ENCODE measurements at places on chromosomes 6 and 20.

- DNase-seq, result no peak
Measured at GRCh38 chr6:135319819-135320218, 138.7 kb downstream of the MYB start.

DNA sequence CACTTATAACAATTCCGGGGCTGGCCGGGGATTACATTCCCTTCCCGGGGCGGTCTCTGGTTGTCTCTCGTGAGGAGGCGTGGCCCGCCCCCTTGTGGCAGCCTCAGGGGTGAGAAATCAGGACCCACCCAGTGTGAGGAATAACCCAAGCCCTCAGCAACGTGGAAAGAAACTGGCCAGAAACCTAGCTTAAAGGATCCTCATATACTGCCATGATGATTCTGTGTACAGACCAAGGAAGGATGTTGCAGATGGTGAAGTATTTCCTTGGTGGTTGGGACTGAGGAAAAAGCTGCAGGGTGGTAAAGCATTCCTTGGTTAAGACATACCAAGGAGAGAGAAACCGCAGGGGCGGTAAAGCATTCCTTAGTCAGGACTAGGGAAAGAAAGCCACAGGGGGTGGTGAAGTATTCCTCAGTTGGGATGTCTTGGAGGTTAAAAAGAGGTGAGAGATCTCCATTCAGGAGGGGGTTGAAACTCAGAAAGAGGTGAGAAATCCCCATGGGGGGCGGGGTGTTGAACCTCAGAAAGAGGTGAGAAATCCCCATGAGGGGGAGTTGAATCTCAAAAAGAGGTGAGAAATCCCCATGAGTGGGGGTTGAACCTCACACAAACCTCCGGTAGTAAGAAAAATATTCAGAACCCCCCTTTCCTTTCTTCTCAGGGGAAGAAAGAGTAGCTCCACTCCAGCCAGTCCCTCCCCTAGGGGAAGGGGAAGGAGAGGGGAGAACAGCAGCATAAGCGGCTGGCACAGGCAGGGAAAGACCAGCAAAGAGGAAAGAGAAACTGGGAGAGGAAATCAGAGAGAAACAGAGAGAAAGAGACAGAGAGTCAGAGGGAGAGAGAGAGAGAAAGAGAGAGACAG is 238.1 kb downstream of the RNGTT start:
- DNase-seq, result peak; percentile 16

DNA sequence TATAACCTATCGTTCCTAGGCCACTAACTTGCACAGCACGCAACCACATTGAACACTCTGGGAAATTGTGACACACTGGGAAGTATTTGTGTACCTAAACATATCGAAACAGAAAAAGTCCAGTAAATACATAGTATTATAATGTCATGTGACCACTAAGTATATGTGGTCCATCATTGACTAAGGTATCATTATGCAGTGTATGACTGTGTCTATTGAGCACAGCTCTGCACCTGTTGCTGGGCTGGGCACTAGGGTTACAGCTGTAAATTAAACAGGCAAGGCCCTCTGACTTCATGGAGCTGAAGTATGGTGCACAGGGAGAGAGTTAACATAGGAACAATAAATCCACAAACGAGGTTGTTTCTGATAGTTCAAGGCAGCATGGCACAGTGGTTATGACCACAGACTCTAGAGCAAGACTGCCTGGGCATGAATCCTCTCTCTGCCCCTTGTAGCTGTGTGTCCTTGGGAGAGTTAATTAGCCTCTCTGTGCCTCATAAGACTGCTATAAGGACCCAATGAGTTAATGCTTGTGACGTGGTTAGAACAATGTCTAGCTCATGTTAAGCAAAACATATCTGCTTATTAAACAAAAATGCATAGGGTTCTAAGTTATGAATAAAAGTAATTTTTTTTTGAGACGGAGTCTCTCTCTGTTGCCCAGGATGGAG is 10.6 kb downstream of the BCAS1 start:
- DNase-seq, result no peak

DNA sequence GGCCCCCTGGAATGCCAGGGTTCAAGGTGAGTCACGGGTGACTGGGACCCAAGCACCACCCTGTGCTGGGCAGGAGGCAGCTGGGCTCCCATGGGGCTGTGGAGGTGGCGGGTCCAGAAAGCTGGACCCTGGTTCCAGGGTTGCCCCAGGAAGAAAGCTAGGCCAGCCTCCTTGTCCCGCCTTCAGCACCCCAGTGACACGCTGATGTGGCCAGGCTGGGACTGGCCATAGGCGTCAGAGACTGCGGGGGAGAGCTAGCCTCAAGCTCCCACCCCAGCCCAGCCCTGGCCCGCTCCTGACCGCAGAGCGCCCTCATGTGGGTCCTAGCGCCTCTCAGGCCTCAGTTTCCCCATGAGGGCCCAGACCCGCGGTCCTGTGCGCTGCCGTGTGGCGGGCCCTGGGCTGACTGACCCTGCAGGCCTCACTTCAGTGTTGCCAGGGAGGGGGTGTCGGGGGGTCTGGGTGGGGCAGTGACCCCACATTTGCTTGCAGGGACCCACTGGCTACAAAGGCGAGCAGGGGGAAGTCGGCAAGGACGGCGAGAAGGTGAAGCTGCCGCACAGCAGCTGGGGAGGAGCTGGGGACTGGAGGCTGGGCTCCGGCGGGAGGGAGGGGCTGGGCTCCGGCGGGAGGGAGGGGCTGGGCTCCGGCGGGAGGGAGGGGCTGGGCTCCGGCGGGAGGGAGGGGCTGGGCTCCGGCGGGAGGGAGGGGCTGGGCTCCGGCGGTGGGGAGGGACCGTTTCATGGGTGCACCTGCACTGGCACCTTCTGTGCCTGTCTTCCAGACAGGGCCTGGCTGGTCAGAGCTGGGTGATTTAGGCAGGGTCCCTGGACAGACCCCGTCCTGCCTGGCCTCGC is 7.9 kb downstream of the COL9A3 start:
- peak; percentile 28 for DNase-seq

- no peak for DNase-seq
Measured at GRCh38 chr6:111030008-111031007, 48.5 kb downstream of the RPF2 start.

DNA sequence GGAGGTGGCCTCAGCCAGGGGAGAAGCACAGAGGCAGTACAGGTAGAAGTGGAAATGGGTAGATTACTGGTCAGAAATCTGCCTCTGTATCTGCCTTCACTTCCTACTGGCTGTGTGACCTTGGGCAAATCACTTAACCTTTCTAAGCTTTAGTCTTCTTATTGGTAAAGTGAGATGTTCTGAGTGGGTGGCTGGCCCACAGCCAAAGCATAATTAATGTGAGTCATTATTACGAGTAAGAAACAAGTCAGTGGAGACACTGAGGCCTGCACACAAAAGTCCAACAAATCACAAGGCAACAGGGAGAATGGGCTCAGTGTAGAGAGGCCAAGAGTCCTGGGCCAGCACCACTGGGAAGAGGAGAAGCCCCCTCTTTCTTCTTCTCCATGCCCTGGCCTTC is 39.1 kb downstream of the NRN1 start:
- DNase-seq, result no peak

DNA sequence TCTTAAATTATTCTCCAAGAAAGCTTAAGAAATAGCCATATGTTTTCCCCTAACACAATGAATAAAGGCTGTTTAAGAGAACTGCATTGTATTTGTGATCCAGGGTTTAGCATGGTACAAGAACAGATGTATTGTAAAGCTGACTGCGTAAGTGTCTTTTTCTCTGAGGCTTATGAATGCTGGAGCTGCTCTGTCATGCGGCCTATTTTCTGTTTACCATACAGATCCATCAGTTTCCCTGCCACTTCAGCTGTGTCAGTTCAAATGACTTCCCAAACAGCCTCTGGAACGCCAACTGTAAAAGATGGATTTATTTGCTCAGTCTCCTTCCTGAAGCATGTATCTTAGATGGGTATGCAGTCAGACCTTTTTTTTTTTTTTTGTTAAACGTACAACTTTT is 419.3 kb upstream of the HS3ST5 start:
- DNase-seq, result no peak

DNA sequence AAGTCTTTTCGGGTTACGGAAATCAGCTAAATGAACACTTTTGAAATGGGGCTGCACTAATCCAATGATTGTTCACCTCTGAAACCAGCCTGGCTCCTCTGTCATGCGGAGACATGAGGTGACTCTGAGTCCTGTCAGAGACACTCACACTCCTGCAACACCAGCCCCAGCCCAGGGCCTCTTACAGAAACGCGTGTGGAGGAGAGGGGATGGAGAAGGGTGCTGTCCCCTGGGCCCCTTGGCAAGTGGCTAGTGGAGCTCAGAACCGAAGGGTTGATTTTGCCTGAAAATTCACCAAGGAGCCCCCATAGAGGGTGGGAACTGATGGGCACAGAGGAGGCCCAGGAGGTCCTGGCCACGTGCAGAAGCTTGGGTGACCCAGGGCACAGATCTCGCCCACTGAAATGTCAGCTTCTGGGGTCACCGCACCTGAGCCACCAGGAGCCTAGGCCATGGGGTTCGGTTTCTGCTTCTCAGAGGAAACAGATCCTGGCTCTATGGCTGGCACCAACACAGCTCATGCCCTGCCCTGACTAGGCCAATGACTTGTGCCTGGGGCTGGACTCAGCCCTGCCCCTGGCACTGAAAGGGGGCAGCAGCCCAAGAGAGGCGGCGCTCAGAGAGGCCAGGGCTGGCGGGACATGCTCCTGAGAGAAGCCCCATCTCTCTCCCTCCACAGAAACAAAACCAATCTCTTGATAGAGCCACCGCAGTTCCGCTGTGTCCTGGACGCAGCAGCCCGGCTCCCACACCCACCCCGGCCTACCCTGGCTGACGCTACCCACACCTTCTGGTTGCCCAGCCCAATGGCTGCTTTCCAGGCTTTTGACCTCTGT is 144.7 kb downstream of the ERMARD start:
- DNase-seq, result no peak

DNA sequence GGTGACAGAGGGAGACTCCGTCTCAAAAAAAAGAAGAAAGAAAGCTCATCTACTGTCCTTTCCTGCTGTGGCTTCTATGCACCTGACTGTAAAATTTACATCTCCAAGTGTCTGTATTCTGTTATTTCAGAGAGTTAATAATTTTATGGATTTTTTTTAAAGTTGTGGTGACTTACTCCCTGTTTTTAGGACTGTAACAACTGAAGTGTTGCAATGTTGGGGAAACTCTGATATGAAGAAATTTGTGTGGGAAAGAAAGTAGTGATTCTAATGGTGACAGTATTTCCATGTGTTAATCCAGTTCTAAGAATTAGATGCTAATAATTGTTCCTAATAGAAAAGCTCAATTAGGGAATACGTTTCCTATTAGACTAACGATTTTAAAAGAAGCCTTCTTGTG is 27.4 kb downstream of the STX11 start:
- DNase-seq, result no peak

DNA sequence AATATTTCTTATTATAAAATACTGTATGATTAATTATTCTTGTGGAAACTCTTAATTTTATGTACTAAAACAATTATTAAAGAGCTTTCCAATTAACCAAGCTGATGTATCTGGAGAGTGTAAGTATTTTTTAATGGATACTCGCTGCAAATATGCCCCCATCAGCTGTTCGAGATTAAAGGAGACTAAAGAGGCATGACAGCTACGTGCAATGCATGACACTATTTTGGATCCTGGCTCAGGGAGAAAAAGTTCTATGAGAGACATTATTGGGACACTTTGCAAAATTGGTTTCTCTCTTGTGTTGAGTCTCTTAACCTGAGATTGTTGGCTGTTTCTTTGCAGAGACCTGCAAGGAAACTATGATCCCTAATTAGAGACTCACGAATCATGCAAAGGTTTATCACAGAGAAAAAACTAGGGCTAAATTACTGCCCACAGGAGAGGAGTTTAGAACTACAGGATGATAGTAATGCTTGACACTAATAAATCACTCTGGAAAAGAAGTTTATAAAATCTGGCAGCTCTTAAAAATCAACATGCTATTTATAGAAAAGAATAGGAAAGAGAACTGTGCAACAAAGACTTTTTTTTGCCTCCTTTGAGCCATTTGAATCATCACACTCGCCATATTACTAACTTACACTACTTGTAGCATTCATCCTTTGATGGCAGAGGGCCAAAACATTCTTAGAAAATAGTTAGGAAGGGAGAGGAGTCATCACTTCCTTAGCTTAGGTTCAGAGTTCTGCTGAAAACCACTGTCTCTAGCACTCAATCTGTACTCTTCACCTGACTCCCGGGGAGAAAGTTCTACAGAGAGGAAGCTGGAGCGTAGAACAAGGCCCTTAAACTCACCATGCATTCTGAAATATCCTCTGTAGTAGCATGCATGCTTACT is 25.3 kb downstream of the NRN1 start:
- DNase-seq, result no peak

Measured in stimulated activated CD4-positive, alpha-beta T cell treated with anti-CD3 and anti-CD28 coated beads, Interleukin-1b, Interleukin-23, amount 100 ng/mL, for 1 hour (primary cell).